Nephron progenitor cell (in vitro differentiated cells): ENCODE measurements at places on chromosomes 13 and 19.
A peak's percentile ranks its signal among the peaks of the same experiment; 100 is the strongest.

GRCh38 chr13:109738298-109738746 lies 48.1 kb downstream of the IRS2 start:
- no peak for DNase-seq
- no peaks in the 10 kb centered on the region for H3K36me3 ChIP-seq
- no peak overlapping the region for H3K27ac ChIP-seq
- H3K4me1 ChIP-seq: peaks cover 19% of the 10 kb centered on the region
- no peak overlapping the region for H3K4me3 ChIP-seq
- H3K27me3 ChIP-seq: peaks cover 6% of the 10 kb centered on the region

GRCh38 chr13:105915146-105915850 lies 620.2 kb downstream of the EFNB2 start:
- peaks cover 27% of the 10 kb centered on the region for H3K4me1 ChIP-seq
- no peaks in the 10 kb centered on the region for H3K36me3 ChIP-seq
- no peak overlapping the region for H3K4me3 ChIP-seq
- H3K27ac ChIP-seq: no peak overlapping the region

DNA sequence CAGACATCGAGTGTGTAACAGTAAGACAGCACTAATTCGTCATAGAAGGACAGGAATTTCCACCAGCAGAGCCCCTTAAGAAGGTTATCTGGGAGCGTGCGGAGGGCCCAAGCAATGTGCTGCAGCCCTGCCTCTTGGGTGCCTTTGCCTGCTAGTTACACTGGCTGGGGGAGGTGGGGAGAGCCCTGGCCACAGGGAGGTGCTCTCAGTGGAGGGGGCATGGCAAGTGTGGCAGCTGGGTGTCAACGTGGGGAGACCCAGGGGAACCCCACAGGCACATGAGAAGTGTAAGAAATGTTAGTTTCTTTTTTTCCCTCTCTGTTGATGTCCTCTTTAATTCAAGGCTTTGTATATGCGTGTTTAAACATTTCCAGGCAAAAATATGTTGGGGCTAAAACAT lies 50.9 kb upstream of the TMTC4 start:
- DNase-seq: no peak
- peaks cover 4% of the 10 kb centered on the region for H3K4me1 ChIP-seq
- H3K4me3 ChIP-seq: no peak overlapping the region
- peaks cover 5% of the 10 kb centered on the region for H3K36me3 ChIP-seq
- H3K27me3 ChIP-seq: peaks cover 8% of the 10 kb centered on the region

DNA sequence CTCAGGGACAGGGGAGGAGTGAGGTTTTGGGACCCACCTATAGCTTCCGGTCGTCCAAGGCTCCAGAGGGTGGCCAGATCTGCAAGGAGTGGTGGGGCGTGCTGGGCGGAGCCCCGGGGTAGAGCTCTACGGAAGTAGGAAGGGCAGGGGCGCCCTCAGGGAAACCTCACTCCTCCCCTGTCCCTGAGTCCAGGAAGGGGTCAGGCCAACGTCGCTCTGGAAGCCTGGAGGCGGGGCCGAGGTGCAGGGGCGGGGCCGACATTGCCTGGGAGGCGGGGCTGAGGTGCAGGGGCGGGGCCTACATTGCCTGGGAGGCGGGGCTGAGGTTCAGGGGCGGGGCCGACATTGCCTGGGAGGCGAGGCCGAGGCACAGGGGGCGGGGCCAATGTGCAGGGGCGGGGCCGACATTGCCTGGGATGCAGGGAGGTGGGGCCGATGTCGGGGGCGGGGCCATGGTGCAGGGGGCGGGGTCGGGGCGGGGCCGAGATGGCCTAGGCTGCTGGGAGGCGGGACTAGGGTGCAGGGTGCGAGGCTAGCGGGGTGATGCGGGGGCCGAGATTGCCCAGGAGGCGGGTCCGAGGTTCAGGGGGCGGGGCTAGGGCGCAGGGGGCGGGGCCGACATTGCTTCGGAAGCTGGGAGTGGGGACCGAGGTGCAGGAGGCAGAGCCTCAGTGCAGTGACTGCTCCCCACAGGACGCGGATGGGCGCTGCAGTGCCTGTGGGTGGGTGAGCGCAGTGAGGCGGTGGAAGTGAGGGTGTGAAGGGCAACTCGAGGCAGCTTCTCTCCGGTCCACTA lies 4.9 kb upstream of the PALM start:
- H3K4me3 ChIP-seq: peak overlapping the region; percentile 57
- no peaks in the 10 kb centered on the region for H3K36me3 ChIP-seq
- peaks cover 7% of the 10 kb centered on the region for H3K4me1 ChIP-seq

- H3K36me3 ChIP-seq: peaks cover 3% of the 10 kb centered on the region
- H3K27ac ChIP-seq: no peak overlapping the region
- no peak overlapping the region for H3K4me3 ChIP-seq
- DNase-seq: no peak
Observed at GRCh38 chr19:2038284-2039088, 12.6 kb downstream of the MKNK2 start.

DNA sequence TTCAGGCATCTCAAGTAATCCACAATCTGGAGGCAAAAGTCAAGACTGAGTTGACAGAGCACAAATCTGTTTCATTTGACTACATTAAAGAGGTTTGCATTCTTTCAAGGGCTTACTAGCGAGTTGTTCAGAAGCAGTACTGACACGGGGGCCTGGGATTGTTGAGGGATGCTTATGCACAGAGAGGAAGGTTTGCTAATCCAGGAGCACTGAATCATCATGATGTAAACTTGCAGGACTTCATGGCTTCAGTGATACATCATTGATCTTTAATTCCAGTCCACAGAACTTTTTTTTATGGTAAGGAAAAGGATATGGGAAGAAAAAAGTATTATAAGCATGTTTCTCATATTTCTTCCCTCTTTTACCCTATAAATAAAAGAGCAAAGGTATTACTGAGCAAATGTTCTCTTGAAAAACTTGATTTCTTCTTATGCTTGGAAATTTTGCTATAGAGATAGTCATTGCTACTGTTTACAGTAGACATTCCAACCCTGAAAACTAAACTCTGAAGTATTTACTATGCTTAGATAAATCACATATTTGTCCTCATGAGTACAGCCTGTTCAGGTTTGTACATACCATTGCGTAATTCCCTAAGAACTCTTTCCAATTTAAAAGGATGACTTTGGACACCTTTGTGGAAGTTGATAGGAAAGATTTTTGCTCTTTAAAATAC lies 65.8 kb upstream of the KPNA3 start:
- no peaks in the 10 kb centered on the region for H3K4me1 ChIP-seq
- H3K27me3 ChIP-seq: peaks cover 10% of the 10 kb centered on the region
- no peak overlapping the region for H3K4me3 ChIP-seq
- no peak overlapping the region for H3K27ac ChIP-seq

DNA sequence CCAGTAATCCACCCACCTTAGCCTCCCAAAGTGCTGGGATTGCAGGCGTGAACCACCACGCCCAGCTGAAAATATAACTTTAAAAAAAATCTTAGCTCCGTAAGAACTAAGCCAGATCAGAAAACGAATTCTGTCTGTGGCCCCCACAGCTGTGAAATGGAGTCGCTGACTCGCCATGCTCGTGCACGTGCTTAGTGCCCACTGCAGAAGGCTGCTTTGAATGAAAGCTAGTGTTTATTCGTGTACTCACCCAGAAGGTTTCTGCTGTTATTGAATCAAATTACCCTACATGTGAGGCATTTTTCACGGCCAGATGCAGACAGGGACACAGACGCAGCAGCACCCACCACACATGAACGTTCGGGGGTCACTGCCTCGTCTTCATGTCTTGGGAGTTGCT lies 61.7 kb upstream of the F7 start:
- no peak for DNase-seq
- H3K4me3 ChIP-seq: no peak overlapping the region
- peaks cover 12% of the 10 kb centered on the region for H3K36me3 ChIP-seq
- peaks cover 38% of the 10 kb centered on the region for H3K27me3 ChIP-seq

DNA sequence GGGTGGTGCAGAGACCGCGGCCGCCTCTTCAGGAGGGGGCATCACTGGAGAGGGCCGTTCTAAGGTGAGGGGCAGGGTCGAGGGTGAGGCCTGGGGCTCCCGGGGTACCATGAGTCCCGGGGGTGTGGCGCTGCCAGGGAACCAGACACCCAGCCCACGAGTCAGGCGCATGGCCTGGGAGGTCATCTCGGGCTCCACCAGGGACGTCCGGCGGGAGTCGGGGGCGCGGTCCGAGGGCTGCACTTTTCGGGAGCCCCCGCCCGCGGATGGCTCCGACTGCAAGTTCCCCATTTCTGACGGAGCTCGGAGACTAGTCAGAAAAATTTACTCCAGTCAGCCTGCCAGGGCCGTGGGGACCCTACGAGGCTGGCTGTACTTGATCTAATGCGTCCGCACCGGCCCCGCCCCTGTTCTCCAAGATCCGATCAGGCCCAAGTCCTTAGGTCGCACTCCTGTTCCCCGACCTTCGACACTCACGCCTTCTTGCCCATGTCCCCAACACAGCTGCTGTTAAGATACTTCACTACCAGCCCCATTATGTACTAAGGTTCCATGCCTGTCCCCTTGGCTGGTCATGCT lies 774 bp downstream of the GGN start:
- H3K27me3 ChIP-seq: peaks cover 32% of the 10 kb centered on the region
- H3K27ac ChIP-seq: peak overlapping the region; percentile 78
- peak overlapping the region; percentile 86 for H3K4me3 ChIP-seq
- DNase-seq: no peak

DNA sequence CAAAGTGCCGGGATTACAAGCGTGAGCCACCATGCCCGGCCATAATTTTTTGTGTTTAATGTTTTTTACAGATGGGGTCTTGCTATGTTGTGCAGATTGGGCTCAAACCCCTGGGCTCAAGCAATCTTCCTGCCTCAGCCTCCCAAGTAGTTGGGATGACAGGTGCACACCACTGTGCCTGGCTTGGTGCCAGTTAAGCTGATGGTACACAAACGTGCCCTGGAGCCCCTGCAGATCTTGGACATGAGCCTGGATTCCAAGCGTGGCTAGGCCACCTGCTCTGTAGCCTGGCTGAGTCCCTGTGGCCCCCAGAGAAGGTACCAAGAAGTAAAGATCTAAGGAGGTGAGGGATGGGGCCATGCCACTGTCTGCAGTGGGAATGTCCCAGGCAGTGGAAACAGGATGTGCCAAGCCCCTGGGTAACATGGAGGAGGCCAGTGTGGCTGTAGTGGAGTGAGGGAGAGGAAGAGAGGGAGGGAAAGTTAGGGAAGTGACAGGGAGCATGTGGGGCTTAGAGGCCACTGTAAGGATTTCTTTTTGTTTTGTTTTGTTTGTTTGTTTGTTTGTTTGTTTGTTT lies 7.0 kb downstream of the PRODH2 start:
- no peak for DNase-seq
- no peak overlapping the region for H3K27ac ChIP-seq
- H3K4me3 ChIP-seq: no peak overlapping the region
- H3K4me1 ChIP-seq: no peaks in the 10 kb centered on the region
- H3K36me3 ChIP-seq: no peaks in the 10 kb centered on the region

DNA sequence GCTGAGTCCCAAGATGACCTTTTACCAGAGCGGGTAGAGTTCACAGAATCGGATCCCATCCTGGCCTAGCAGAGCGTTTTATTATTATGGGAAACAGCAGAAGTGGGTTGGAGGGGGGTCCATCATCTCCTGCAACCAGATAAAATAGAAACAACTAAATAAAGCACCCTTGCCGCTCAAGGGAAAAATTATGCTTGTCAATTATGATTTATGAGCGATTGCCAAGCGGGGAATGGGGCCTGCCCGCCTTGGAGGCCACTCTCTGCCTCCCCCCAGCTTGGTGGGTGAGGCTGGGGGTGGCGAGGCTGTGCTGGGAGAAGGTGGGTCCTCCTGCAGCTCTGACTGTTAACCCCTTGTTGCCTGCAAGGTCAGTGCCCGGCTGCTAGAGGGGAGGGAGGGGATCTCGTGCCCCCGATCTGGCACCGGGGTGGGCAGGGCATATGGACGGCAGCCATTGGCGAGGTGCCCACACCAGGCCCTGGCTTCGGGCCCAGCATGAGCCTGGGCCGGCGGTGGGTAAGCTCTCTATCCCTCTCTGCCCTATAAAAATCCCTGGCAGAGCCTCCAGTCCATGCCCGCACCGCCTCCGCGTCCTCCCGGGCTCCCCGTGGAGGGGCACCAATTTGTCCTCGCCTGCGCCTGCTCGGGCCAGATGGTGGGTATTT lies 129.1 kb downstream of the URI1 start:
- no peak overlapping the region for H3K27ac ChIP-seq
- H3K36me3 ChIP-seq: no peaks in the 10 kb centered on the region
- no peak overlapping the region for H3K4me3 ChIP-seq
- H3K4me1 ChIP-seq: peaks cover 14% of the 10 kb centered on the region
- H3K27me3 ChIP-seq: peaks cover 18% of the 10 kb centered on the region
- DNase-seq: no peak

- no peaks in the 10 kb centered on the region for H3K4me1 ChIP-seq
- H3K27me3 ChIP-seq: no peaks in the 10 kb centered on the region
- DNase-seq: no peak
- no peaks in the 10 kb centered on the region for H3K36me3 ChIP-seq
- H3K4me3 ChIP-seq: no peak overlapping the region
Observed at GRCh38 chr13:66577358-66577757, 652.8 kb downstream of the PCDH9 start.

- no peaks in the 10 kb centered on the region for H3K27me3 ChIP-seq
- peaks cover 7% of the 10 kb centered on the region for H3K4me1 ChIP-seq
- no peak overlapping the region for H3K27ac ChIP-seq
- H3K4me3 ChIP-seq: no peak overlapping the region
Observed at GRCh38 chr13:93882086-93882651, 597.3 kb downstream of the DCT start.

DNA sequence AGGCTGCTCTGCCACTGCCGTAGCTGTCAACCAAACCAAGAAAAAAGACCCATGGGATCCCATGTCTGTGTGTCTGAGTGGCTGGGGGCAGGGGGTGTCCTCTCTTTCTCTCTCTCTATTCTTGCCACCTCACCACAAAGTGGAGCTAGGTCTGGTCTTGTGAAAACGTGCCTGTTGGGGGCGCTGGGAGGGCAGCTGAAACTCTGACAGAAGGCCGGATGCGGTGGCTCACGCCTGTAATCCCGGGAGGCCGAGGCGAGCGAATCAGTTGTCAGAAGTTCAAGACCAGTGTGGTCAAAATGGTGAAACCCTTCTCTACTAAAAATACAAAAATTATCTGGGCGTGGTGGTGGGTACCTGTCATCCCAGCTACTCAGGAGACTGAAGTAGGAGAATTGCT lies 29.2 kb downstream of the ZNF146 start:
- no peak overlapping the region for H3K27ac ChIP-seq
- DNase-seq: no peak
- H3K4me3 ChIP-seq: no peak overlapping the region
- peaks cover 11% of the 10 kb centered on the region for H3K4me1 ChIP-seq
- peaks cover 24% of the 10 kb centered on the region for H3K27me3 ChIP-seq

DNA sequence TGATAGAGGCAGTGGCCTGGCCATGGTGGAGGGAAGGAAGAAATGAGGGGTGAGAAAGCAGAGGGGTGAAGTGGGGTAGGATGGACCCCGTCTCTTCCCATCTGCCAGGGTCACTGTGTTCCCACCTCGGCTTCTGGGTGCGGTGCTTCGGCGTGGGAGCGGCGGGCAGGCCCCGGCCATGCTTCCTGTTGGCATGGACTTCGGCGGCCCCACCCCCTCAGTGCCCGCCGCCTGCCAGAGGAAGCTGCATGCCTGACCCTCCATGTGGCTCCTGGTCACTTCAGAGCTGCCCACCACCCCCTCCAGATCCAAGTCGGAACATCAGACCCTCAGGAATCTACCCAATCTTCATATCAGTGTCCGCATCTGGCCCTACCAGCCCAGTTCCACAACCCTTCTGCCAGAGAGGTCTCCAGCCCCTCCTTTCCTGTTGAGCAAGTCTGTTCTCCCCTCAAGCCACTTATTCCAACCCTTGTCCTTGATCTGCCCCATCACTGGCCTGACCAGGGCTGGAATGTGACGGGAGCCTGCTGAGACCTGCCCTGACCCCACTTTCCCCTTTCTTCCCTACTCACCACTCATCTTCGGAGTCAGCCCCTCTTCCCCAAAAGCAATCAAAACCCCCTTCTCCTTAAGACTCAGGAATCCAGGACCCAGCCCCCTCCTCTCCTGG lies 1.5 kb downstream of the KCNN4 start:
- peak overlapping the region; percentile 12 for H3K27ac ChIP-seq
- H3K36me3 ChIP-seq: no peaks in the 10 kb centered on the region
- no peak for DNase-seq
- no peak overlapping the region for H3K4me3 ChIP-seq
- H3K4me1 ChIP-seq: peaks cover 72% of the 10 kb centered on the region
- H3K27me3 ChIP-seq: peaks cover 64% of the 10 kb centered on the region
